Activated T-helper 1 cell treated with anti-CD3 and anti-CD28 coated beads, Interleukin-2, amount 50 U/mL, for 16 hours (primary cell): ENCODE measurements at places on chromosomes 5 and 9.
A peak's percentile ranks its signal among the peaks of the same experiment; 100 is the strongest.

DNA sequence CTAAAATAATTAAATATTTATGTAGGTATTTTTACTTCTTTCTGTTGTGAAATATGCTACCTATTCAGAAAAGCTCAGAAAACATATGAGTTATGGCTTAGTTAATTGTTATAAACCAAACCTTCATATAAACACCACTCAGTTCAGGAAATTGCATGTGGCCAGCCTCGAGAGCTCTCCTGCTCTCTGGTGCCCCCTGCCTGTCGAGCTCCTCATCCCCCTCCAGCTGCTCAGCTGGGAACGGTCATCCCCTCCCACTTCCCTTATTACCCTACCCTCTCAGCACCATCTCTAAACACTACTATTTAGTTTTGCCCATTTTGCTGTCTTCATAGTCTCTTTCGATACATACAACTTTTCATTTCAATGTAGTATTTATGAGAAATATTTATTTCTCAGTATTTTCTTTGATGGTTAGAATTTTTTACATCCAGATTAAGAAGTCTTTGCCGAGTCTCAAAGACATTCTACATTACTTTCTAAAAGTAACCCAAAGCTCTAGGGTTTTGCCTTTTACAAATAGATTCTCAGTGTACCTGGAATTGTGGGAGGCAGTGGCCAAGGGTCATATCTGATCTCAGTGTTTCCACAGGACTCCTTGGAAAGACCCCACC lies 51.2 kb upstream of the SEMA4D start:
- DNase-seq = peak; percentile 75

- no peak for DNase-seq
These were observed 8.6 kb upstream of the LPCAT1 start for GRCh38 chr5:1532384-1532783.

- DNase-seq = no peak
These were observed 167.0 kb upstream of the CDKN2B start for GRCh38 chr9:22175972-22176545.

DNA sequence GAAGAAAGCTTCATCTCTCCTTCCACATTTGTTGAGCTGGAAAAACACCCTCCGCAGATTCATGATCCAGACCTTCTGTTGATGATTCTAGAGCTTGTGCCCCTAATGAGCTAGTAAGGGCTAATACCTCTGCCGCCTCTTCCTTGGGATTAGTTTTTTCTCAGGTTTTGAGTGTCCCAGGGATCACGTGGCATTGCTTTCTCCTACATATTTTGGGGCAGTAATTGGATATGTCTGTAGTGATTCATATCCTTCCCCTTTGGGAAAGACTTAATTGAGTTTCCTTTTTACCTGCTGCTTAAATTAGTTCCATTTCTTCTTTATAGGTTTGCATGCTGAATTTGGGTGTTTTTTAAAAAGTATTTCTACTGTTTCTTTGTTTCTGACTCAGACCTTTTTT lies 143.9 kb downstream of the GOLPH3 start:
- DNase-seq = no peak

DNA sequence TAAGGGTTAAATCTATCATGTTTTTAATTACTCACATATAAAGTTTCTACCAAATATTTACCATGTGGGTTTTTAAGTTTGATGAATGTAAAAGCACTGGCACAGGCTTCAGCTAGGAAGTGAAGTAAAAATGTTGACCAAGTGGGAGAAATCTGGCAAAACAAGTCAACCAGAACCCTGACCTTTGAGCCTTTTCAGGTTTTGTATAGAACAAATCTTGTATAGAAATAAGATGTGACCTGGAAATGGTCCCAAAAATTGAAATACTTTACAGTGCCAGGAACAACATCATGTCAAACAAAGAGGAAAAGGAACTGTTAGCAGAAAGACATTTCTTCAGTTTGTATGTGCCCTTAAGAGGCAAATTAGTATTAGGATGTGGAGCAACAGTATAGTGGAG lies 137.6 kb downstream of the CCDC192 start:
- no peak for DNase-seq

- no peak for DNase-seq
These were observed 209.0 kb downstream of the ALDH1A1 start for GRCh38 chr9:72743836-72744235.

- DNase-seq = no peak
These were observed 135.5 kb upstream of the KLF9 start for GRCh38 chr9:70549926-70550325.

DNA sequence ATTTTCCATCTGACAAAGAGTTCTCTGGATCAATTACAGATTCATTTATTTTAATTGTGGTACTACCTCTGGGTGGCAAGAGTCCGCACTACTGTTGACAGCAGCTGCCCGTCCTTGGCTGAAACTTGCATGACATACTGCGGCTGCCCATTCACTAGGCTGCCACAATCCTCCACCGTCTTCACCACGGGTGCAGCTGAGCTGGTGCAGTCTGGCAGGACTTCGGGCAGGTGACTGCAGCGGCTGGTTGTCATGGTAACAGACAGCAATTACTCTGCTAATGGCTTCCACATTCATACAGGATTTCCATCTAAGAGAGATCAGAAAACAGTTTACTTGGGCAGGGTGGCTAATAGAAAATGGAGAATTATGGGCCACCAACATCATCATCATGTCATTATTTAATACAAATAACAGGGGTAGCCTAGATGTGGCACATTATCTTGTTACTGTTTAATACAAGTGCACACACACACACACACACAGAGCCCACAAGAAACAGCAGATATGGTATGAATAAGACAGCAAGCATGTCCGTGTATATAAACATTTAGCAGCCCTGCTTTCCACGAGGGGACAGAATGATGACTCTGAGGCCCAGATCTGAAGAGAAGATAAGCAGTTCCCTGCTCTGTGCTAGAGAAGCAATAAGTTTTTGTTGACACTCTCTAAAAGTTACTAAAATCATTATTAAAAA lies 112.3 kb downstream of the MARCHF3 start:
- no peak for DNase-seq

GRCh38 chr5:173318881-173319620 lies 9.2 kb downstream of the STC2 start:
- DNase-seq = no peak

- DNase-seq = no peak
These were observed 263.4 kb downstream of the AUH start for GRCh38 chr9:91098203-91098850.

GRCh38 chr9:85224729-85225128 lies 517.0 kb downstream of the AGTPBP1 start:
- no peak for DNase-seq

GRCh38 chr5:135054546-135054945 lies 20.5 kb upstream of the PITX1 start:
- DNase-seq = no peak

DNA sequence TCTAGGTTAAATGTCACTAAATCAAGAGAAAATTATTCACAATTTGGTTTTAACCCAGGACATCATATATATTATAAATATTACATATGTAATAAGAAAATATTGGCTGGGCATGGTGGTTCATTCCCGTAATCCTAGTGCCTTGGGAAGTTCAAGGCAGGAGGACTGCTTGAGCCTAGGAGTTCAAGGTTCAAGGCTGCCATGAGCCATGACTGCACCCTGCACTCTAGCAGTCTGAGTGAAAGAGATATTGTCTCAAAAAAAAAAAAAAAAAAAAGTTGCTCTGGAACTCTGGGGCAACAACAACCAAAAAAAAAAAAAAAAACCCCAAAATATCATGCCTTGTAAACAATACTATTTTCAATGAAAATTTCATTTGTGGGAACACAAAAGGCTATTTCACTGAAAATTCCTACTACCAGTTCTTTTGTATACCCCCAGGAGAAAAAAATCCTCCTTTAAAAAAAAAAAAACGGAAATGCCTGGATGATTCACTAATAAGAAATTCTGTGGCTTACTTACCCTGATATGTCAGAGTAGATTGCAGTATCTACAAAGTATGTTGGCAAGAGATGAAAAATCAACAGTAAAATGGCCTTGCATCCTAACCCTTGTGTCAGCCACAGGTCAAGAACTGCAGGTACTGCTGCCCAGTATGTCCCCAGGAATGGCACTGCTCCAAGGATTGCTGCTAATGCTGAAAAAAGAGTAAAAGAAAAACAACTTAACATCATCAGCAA lies 22.6 kb upstream of the CTNNAL1 start:
- no peak for DNase-seq

- no peak for DNase-seq
These were observed 62.8 kb downstream of the SV2C start for GRCh38 chr5:76145945-76146344.

- DNase-seq = no peak
These were observed 83.9 kb downstream of the SPOCK1 start for GRCh38 chr5:137415231-137415681.
